ENCODE measurements at places on chromosomes 3 and 15. TPM values are rescaled to one million over a fixed set of nuclear protein-coding genes. Genes with fewer than 3 reads are reported as not detected.

GRCh38 chr3:130627882-130628281 is 110.9 kb downstream of the COL6A6 start:
- no peak for DNase-seq

DNA sequence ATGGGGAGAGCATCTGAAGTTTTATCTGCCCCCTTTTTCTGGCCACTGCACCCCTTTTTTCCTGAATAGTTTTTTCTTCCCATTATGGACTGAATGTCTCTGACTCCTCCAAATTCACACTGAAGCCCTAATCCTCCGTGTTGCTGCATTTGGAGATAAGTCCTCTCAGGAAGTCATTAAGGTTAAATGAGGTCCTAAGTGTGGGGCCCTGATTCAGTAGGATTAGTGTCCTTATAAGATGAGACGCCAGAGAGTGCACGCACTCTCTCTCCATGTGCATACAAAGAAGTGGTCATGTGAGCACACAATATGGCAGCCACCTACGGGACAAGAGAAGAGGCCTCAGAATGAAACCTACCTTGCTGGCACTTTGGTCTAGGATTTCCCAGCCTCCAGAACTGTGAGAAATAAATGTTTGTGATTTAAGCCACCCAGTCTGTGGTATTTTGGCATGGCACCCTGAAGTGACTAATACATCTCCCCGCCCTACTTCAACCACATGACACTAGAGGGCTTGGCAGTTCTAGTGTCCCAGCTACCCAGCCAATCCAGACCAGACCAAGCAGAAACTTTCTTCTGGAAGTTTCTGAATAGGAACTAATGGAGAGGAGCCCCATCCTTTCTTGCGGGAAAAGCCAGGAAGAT is 191.3 kb downstream of the PDE8A start:
- DNase-seq = no peak

FETUB gene
- not detected for total RNA-seq

GRCh38 chr15:45143946-45144345 is 14.2 kb downstream of the DUOX1 start:
- no peak for DNase-seq

- DNase-seq = no peak
Observed at GRCh38 chr3:37787153-37787867, 74.4 kb upstream of the CTDSPL start.

NANOGP8 gene
- not detected for total RNA-seq

- DNase-seq = no peak
Observed at GRCh38 chr3:70614111-70614510, 301.7 kb upstream of the MDFIC2 start.

DNA sequence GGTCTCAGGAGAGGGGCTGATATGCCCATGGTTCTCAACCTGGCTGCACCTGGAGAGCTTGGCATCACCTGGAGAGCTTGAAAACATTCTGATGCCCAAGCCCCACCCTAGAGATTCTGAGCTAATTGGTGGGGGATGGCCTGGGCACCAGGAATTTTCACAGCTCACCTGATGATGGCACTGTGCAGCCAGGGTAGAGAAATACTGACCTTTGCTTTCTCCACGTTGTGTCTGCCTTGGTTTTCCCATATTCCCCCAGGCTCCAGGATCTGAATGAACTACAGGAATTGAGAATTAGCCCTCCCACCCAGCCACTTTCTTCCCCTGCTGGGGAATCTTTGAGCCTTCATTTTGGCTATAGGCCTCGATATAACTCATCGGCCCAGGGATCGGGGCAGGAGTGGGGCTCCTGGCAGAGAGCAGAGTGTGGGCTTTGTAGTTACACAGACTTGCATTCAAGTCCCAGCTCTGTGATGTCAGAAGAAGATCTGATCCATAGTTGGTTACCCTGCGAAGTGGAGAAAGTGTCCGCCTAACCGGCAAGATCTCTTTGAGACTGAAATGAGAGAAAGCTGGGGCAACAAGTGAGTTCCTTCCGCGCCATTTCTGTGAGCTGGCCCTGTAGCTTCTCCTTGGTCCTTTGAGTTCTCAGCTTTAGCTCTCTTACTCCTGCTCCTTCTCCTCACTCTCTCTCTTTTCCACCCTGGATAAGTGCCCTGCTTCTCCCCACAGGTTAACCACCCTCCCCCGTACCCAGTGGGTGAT is 33.1 kb upstream of the UBE2Q2 start:
- DNase-seq = no peak

GRCh38 chr3:38998086-38998485 is 53.7 kb downstream of the SCN11A start:
- DNase-seq = no peak

GRCh38 chr15:61364871-61365270 is 135.8 kb upstream of the RORA start:
- DNase-seq = no peak

DNA sequence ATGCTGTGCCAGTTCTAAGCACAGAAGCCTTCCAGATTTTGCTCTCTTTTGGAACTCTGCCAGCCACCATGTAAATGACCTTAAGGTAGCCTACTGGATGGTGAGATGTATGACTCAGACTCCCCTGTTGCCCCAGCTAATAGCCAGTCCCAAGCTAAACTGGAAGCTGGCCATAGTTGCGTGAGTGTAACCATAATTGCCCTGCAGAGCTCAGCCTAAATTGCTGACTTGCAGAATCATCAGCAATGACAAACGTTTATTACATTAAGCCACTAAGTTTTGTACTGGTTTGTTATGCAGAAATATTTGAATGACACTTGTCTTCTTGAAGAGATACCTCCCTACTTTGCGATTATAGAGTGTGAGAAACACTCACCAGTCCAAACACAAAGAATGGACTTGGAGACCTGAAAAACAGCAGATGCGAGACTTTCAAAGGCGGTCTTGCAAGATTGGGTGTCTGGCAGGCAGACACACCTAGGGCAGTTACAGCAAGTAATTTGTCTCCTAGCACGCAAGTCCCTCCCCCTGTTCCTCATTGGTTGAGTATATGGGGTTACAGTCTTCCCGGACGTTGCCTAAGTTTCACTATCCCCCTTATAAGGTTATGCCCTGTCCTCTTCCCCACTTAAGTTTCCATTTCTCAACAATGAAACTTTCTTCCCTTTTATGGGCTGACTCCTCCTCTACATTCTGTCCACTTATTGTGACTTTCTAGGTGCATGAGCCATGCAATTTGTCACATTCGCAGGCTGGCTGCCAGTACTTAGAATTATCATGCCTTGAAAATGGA is 83.6 kb upstream of the XCR1 start:
- no peak for DNase-seq

DNA sequence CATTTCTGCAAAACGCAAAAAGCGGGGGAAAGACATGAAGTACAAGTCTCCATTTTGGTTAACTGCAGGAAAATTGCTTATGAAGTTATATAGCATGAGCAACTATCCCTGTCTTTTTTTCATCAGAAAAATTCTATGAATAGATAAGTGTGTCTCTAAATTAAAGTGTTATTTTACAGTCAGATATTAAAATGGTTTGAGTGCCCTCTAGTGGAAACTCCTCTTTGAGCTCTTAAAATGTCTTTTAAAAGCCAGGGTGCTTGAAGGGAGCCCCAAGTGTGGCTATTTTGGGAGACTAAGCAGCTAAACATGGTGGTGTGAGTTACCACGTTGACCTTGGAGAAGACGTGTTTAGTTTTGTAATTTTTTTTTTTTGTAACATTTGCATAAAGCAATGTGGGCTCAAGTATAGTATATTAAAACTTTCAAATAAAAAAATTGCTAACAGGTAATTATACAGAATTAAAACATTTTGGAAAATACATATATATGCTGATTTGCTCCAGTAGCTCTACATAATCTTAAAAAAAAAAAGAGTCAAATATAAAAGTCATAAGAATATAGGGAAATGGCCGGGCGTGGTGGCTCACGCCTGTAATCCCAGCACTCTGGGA is 77.2 kb downstream of the PPP2R3A start:
- no peak for DNase-seq

DNA sequence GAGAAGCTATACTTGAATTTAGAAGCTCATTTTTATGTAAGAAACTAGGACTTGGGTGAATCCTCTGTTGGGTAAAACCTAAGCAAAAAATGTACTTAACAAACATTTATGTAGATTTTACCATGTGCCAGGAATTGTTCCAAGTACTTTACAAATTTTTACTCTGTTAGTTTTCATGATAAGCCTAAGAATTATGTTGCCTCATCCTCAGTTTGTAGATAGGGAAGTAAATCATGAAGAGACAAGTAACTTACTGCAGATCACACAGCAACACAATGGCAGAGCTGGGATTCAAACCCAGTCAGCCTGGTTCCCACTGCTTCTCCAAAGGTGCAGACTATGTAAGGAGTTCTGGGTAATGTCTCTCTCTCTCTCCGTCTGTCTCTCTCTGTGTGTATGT is 169.9 kb downstream of the DIPK2A start:
- DNase-seq = no peak

DNA sequence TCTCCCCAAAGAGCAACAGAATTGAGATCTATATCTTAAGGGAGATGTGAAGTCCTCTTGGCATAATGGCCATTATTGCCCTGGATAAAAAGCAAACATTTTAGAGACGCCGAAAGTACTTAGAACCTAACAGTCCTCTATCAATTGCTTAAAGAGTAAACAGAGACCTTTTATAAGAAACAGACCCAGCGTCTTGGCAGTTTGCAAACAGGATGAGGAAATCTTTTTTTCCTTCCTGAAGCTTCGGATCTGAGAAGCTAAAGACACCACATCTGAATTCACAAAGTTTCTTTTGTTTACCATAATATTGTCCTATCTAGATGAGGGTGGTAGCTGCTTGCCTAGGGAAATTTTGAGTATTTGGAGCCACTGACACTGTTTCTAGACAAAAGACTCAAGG is 59.9 kb upstream of the LIMD1 start:
- no peak for DNase-seq

GRCh38 chr3:144553301-144553700 is 581.7 kb downstream of the DIPK2A start:
- no peak for DNase-seq

GRCh38 chr3:67076607-67077006 is 78.5 kb downstream of the KBTBD8 start:
- no peak for DNase-seq

DNA sequence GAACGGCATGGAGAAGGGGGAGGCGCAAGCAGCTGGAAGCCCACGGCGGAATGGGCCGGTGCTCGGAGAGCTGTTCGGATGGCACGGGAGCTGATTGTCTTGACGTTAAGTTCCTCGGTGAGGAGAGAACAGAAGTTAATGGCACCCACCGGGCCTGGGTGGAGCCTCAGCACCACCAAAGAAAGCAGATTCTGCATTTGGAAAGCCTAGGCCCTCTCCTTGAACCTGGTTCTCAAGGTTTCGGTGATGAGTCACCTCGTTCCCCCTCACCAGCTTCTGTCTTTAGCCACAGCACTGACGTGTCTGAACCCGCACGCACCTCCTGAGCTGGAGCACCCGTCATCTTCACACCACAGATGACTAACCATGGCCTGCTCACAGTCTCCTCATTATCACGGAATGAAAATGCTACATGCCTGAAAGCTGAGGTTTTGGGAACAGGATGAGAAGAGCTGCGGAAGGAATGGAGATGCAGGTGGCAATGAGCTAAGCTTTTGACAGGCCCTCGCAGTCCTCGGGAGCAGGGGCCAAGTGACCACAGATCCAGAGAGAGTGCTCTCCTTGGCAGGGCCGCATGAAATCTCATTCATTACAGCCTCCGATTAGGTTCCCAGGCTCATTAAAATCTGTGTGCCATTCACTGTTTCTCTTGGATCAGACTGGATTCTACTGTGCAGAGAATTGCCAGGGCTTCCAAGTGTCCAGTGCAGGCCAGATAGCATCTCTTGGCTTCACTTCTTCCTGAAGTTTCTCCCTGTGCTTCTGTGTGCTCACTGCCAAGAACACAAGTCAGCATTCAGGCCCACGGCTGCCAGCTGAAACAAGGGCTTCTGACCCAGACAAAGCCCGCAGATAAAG is 96.3 kb upstream of the DLG1 start:
- peak; percentile 37 for DNase-seq

PLA2G4D gene
- total RNA-seq = not detected

DNA sequence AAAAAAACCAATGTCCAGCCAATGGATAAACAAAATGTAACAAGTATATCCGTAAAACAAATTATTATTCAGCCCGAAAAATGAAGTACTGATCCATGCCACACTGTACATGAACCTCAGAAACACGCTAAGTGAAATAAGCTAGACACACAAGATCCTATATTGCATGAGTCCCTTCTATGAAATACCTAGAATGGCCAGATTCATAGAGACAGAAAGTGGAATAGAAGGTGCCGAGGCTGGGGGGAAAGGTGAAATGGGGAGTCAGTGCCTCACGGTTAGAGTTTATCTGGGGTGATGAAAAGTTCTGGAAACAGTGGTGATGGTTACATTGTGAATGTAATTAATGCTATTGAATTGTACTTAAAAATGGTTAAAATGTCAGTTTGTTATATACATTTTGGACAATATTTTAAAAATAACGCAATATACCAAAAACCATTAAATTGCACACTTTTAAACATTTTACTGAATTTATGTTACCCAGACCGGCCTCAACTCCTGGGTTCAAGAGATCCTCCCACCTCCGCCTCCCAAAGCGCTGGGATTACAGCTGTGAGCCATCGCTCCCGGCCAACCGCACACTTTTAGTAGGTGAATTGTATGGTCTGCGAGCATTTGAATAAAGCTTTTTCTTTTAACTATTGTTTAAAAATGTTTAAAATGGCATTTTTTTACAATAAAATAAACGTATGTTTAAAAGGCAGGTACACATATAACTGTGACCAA is 2.1 kb downstream of the RNF168 start:
- DNase-seq = no peak

DNA sequence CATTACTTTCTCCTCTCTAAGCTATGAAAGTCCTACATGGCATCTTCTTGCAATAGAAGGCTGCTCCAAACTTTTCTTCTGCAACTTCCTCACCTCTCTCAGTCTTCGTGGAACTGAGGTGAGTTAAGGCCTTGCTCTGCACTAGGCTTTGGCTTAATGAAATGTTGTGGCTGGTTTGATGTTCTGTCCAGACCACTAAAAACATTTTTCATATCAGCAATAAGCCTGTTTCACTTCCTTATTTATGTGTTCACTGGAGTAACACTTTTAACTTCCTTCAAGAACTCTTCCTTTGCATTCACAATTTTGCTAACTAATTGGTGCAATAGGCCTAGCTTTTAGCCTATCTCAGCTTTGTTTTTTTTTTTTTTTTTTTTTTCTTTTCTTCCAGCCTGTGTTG is 335.3 kb upstream of the NECTIN3 start:
- no peak for DNase-seq

DNA sequence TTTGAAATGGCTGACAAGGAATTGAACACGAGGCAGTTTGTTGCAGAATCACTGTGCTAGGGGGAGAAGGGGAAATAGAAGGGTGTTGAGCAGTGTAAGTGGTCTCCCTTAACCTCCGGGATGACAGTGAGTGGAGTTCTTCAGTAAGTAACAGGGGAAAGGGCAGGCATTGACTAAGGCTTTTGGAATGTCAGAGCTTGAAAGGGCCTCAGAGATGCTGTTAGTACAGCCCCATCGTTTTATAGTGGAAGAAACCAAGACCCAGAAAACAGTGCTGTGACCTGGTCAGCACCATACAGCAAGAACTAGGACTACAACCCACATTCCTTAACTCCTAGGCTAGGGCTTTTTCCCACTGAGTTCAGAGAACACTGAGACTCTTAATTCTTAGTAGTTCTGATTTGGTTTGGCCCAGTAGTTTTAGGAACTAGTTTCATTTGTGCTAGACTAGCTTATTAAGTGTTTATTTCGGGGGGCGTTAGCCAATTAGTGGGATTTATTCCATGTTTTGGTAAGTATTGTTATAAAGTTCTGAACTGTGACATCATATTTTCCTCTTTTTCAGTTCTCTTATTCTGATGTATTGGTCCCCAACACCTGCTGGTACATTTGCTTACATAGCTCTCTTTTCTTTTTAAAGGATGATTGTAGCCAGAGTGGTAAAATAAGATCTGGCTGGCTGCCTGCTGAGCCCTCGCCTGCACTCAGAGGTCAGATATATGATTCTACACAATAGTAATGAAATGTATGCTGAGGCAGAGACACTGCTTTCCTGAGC is 34.2 kb downstream of the RAB11A start:
- DNase-seq = no peak
